ACHN (cell line): ENCODE measurements at places on chromosomes 1 and 21.

DNA sequence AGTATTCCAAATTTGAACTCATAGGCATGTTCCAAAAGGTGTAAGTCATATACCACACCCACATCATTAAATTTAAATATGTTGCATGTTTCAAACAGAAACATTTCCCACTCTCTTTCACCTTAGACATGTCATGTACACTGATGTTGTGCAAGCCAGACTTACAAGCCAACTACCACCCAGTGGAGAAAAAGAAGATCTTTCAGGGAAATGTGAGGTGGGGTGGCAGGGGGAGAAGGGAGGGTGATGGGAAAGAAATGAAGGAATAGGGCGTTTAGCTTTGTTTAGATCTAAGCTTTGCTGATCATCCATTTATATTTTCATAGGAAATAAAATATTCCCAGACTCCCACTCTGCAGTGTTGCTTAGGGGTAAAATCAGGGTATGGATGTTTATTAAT lies 1.6 kb downstream of the NEGR1 start:
- DNase-seq = peak; percentile 33

DNA sequence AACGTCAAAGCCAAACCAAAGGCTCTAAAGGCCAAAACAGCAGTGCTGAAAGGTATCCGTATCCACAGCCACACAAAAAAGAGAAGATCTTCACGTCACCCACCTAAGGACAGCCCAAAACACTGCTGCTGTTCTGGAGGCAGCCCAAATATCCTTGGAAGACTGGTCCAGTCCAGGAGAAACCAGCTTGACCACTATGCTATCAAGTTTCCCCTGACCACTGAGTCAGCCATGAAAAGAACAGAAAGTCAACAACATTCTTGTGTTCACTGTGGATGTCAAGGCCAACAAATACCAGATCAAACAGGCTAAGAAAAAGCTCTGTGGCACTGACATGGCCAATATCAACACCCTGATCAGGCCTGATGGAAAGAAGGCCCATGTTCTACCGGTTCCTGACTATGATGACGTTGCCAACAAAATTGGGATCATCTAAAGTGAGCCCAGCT lies 32.1 kb downstream of the ARID4B start:
- no peak for DNase-seq

DNA sequence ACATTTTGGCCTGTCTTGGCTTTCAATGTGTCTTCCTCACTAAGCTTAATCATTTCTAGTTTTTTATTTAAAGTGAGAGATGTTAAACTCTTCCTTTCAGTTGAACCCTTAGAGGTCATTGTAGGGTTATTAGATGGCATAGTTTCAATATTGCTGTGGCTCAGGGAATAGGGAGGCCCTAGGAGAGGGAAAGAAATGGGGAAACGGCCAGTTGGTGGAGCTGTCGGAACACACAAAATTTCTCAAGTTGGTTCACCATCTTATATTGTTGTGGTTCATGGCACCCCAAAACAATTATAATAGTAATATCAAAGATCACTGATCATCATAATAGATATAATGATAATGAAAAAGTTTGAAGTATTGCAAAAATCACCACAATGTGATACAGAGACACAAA lies 31.4 kb upstream of the KAZN start:
- DNase-seq = no peak

- no peak for DNase-seq
Observed at GRCh38 chr1:167107456-167107855, 13.6 kb downstream of the STYXL2 start.

GRCh38 chr1:160911925-160912324 lies 26.9 kb upstream of the ITLN1 start:
- DNase-seq = no peak

DNA sequence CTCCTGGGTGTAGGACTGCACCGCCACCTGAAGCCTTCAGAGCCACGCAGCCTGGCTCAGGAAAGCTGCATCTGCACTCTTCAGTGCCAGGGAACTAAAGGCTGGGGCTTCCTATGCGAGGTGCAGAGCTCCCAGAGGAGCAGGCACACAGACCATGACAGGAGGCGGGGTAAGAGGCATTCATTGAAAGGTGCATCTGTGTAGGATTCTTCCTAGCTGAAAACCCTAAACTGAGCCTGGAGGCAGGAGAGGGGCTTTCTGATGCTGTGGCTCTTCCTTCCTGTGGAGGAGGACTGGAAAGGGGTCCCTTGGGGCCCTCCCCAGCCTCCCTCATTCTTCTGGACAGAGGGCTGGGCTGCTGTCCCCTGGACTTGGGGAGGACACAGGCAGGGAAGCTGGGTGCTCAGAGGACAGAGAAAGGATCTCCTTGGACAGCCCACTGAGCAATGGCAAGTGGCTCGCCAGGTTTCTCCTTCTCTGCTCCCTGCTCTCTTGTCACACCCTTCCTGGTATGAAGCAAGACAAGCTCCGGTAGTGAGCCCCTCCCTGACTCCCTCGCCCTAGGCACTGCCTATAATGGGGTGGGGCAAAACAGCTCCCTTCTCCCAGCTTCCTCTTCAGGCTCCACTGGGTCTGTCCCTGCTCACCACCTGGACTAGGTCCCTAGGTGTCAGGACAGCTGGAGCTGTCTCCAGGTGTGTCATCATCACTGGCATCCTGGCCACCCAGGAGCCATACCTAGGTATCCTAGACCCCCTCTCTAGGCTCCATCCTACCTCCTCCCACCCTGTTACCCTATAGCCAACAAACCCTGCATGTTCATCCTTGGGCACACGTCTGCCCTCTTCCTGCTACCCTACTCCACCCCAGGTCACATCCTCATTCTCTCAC lies 20.0 kb downstream of the S100A6 start:
- no peak for DNase-seq

- peak; percentile 53 for DNase-seq
Observed at GRCh38 chr1:244049162-244050013, 1.7 kb upstream of the ZBTB18 start.

- DNase-seq = no peak
Observed at GRCh38 chr1:6389971-6390370, 3.6 kb downstream of the ACOT7 start.

GRCh38 chr1:150364231-150365003 lies 470 bp downstream of the RPRD2 start:
- peak; percentile 84 for DNase-seq

GRCh38 chr21:39153373-39153772 lies 29.9 kb downstream of the PSMG1 start:
- peak; percentile 9 for DNase-seq

GRCh38 chr1:111535256-111536191 lies 32.1 kb upstream of the ADORA3 start:
- no peak for DNase-seq

DNA sequence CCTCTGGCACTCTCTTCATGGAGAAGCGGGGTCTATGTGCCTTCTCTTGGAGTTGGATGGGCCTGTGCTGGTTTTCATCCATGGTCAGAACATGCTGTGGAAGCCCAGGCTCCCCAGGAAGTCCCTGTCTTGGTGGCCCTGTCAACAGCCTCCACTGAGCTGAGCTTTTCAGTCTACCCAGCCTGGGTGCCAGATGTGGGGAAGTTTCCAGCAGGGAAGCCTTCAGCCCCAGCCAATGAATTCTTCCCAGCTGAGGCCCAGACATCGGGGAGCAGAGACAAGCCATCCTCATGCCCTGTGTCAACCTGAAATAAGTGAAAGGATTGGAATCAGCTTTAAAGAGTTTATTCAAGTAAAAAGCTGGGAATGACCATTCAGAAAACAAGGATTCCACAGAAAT lies 75.1 kb upstream of the PGBD5 start:
- DNase-seq = no peak

- no peak for DNase-seq
Observed at GRCh38 chr1:84973498-84974334, 23.2 kb downstream of the MCOLN2 start.

DNA sequence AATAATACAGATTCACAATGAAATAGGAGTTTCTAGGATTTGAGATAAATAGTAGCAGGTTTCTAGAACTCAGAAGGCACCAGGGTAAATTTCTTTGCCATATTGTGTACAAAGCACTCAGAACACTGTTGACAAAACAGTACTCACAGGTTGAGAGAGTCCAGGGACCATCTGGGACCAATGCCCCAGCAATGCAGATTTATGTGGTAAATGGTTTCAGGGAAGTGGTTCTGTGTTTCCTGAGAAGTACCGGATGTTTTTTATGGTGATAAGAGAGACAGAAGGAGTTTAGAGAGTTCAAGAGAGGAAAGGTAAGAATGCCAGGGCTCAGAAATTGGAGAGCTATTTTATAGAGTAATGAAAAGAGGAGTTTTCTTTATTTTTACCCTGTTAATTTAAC lies 29.6 kb upstream of the DIPK1A start:
- no peak for DNase-seq
